ENCODE measurements at places on chromosomes 6 and 20.

DNA sequence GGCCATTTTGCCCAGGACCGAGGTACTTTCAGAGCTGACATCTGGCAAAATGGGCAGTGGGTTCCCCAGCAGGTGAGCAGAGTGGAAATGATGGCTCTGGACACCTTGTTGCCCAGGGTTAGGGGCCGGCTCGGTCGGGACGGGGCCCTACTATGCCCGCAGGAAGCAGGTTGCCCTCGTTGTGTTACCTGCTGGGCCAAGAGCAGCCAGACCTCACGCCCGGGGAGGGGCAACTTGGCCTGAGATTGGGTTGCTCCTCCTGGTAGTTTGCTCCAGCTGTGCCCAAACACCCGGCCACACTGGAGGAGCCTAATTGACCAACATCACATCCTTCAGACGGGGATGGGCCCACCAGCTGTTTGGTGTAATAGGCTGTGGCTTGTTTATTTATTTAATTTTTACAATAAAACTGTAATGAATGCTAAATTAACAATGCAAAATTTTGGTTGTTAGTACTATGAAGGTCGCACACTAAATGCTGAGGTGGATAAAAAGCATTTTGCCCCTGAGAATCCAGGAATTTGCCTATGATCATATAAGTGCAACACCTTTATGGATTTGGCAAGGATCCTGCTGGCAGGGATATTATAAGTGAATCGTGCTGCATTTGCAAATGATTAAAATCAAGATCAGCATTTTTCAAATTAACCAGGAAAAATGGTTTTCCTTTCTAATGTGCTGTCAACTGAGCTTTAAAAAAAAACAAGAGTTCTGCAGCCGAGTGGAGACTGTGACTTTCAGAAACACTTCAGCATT lies 26.6 kb upstream of the PCMTD2 start:
- DNase-seq = no peak

- DNase-seq = no peak
Measured at GRCh38 chr6:80932359-80932758, 820.1 kb downstream of the TENT5A start.

GRCh38 chr20:58819921-58820320 lies 30.8 kb downstream of the GNAS-AS1 start:
- no peak for DNase-seq

- no peak for DNase-seq
Measured at GRCh38 chr6:1724124-1724523, 114.4 kb downstream of the FOXC1 start.

DNA sequence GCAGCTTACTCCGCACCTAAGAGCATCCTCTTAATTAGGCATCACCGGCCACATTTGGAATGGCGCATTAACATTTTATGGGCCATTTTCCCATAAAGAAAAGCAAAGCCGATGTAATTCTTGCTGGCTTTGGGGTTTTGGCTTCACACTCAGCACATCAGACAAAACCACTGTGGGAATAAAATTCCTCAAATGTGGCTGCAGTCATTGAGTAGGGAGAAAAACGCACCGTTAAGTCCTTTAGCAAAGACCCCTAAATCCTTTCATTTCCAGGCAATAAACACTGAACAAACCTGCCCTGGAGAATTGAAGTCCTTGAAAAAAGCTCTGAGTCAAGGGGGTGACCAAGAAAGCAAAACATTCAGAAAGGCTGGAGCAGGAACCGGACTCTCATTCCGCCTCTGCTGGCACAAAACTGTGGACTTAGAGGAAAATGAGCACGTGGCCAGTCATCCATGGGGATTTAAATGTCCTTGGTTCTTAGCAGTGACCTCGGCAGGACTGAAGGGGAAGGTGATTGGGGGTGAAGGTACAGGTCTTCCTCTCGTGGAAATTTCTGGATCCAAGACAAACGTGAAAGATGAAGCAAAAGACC lies 102.9 kb downstream of the CDH4 start:
- DNase-seq = no peak

GRCh38 chr6:4220558-4220957 lies 85.2 kb upstream of the ECI2 start:
- DNase-seq = no peak

DNA sequence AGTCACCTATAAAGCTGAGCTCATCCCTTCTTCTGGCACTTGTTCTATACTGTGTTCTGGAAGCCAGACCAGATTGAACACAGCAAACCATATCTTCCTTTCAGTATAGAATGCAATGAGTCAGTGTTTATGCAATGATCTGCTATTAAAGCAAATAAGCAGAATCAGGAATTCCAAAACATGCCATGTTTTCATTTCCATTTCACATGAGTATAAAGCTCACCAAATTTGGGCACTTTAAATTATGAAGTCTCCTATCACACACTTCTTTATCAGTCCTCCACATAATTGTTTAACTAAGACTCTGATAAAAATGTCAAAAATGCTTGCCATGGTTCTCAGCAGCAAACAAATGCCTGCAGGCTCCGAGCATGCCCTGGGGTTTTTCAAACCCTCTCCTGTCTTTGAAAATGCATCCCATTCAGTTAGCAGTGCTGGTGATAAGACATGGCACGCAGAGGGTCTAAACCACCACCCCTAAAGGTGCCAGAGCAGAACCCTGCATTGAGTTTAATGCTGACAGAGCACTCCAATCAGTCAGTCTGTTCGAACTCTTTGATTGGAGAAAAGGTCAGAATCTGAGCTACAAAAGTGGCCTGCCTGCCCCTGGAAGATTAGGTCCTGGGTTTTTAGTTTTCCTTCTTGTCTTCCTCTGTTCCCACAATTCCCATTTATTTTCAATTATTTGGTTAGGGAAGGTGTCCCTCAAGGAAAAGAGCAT lies 234.1 kb downstream of the GMPR start:
- DNase-seq = no peak

DNA sequence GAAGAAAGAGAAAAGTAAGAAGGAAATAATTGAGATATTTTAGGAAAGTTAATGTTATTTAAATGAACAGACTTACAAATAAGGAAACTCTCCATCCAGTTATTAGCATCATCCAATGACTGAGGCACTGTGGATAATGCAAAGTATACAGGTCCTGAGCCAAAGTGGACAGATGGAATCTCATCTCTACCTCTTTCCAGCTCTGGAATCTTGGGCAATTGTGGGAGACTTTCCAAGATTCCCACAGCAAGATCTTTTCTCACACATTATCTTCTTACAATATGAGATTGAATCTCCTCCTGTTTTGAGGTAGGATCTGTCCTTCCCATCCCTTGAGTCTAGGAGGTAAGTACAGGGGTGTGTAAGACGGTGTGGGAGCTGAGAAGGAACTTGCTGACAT lies 28.9 kb downstream of the HTR1E start:
- DNase-seq = no peak

- no peak for DNase-seq
Measured at GRCh38 chr20:58646257-58646656, 4.8 kb upstream of the STX16 start.

GRCh38 chr20:64032706-64033624 lies 3.0 kb upstream of the C20orf204 start:
- DNase-seq = no peak

DNA sequence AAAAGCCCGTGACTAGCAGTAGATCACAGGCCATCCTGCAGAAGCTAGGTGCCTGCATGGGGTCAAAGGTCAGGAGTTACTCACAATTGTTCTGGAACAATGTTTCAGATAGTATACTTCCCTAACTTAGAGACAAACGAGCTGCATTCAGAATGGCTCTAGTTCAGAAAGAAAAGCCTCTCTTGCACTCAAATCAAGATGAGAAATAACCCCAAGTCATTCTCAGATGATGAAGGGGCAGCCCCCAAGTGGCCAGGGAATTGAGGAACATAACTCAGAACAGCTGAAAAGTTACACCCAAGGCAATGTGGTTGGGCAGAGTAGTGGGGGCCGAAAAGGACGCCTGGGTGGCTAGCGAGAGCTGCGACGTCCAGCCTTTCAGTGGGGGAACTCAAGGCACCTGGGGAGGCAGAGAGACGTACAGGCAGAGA lies 27.8 kb downstream of the FYN start:
- DNase-seq = no peak

DNA sequence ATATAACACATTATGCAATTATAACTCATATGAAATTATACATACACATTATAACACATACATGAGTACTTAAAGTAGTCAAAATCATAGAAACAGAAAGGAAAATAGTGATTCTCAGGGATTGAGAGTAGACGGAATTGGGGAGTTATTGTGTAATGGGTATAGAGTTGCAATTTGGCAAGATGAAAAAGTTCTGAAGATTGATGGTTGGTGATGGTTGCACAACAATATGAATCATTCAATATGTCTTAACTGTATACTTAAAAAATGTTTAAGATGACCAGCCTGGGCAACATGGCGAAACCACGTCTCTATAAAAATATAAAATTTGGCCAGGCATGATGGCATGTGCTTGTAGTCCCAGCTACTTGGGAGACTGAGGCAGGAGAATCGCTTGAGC lies 372.7 kb downstream of the CDKAL1 start:
- DNase-seq = no peak

- no peak for DNase-seq
Measured at GRCh38 chr20:34632870-34633452, 43.9 kb downstream of the PIGU start.

- no peak for DNase-seq
Measured at GRCh38 chr20:51095633-51096521, 73.0 kb upstream of the KCNG1 start.

- no peak for DNase-seq
Measured at GRCh38 chr6:39913391-39913916, 20.8 kb downstream of the MOCS1 start.

- no peak for DNase-seq
Measured at GRCh38 chr6:35086282-35086632, 54.9 kb downstream of the TCP11 start.

DNA sequence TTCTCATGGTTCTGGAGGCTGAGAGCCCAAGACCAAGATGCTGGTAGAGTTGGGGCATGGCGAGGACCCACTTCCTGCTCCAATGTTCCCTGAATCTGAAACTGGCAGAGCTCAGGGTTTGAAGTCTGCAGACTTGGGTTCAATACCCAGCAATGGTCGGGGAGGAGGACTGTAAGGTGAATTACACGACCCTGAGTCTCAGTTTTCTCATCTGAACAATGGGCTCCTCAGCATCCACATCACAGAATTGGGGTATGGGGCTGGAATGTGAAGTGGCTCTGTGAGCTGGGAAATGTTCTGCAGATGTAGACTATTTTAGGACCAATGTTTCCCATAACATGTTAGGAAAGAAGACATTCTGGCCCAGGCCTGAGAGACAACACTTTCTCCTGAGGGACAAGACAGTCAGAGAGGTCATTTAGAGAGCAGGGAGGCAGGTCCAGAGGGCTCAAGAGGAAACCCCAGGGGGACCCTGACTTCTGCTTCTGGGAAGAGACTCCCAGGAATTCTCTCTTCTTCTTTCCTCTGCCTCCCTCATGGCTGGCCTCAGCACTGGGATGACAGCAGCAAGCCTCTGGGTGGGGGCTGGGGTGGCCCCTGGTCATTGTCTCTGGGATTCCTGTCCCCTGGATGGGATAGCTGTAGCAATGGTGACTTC lies 141.3 kb upstream of the PMEPA1 start:
- no peak for DNase-seq

GRCh38 chr6:27517928-27518787 lies 45.3 kb upstream of the ZNF184 start:
- DNase-seq = no peak

DNA sequence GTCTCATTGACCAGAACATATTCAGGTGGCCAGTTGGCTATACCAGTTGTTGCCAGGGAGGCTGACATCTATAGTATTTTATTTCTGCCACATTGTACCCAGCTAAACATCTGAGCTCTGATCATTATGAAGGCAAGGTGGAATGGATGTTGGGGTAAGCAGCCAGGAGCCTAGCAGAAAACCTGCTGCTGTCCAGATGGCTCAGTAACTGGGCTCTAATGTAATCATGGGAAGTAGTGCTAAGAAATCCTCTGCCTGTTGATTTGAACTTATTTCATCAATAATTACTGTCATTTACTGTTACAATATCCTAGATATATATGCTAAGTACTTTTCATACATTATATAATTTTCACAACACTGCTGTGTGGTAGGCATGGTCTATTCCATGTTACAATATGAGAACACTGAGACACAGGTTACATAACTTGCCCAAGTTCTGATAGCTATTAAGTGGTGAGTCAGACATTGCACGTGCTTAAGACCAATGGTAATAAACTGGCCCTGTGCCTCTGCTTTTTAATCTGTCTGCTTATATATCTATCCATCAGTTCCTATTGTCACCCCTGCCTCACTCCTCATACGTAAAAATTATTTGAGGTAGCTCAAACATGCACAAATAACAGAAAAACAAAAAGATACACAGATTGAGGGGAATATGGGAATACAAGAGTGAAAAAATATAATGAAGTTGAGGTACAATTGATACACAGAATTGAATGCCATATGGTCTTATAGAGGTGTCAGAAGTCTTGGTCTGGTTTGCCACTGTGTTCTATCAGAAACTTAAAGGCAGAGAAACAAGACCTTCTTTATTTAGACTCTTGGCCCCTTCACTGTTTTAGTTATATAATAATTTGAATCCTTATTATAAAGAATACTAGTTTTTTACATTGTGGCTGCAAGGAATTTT lies 25.2 kb downstream of the TBPL1 start:
- DNase-seq = no peak

- no peak for DNase-seq
Measured at GRCh38 chr6:167817729-167818128, 9.0 kb upstream of the AFDN start.

DNA sequence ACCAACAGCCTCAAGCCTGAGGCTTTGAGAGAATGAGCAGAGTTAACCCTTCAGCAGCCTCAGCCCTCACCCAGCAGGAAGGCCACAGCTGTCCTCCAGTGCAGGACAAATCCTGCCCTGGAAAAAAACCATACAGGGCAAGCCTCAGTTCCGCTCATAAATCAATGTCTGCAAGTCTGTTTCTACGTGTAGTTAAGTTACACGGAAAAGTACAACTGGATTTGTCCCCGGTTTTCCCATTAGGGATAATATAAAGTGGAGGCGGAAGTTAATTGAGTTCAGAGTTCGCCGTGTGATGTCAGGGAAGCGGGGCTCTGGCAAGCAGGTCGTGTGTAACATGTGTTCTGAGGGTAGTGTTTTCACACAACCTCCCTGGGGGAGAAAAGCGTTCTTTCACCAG lies 44.2 kb upstream of the EYA2 start:
- DNase-seq = no peak

DNA sequence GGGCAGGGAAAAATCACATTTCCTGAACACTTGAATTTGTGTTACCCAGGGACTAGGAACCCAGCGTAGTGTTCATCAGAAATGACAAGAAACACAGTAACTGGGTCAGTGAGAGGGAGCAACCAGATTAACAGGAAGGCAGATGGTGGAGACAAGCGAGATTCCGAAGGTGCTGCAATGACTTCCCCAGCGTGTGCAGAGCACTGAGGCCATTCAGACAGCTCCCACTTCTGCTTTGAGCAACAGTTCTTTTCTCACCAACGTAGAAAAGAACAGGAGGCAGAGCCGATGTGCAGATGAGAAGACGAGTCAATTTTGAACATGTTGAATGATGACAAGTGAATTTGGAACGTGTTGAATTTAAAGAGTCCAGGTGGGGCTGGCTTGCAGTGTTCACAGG lies 63.1 kb upstream of the IFNGR1 start:
- DNase-seq = no peak
